ENCODE measurements at places on chromosomes 11 and 22.

DNA sequence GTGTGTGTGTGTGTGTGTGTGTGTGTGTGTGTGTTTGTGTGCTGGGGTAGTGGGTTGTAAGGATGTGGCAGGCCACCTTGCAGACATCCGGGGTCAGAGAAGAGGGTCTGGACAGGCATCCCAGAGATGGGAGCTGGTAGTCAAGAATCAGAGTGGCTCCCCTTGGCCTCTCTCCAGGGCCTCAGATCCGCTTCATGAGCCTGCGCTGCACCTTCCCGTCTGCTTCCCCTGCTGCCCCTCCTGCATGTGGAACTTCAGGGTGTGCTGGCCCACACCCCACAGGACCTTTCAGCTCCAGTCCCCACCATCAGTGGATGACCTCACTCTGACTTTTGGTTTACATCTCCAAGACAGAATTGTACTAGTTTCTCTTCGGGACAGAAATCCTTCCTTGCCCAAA is 31.2 kb downstream of the TREH start:
- DNase-seq, result no peak

- no peak for DNase-seq
Measured at GRCh38 chr22:17706947-17707346, 67.3 kb downstream of the BID start.

DNA sequence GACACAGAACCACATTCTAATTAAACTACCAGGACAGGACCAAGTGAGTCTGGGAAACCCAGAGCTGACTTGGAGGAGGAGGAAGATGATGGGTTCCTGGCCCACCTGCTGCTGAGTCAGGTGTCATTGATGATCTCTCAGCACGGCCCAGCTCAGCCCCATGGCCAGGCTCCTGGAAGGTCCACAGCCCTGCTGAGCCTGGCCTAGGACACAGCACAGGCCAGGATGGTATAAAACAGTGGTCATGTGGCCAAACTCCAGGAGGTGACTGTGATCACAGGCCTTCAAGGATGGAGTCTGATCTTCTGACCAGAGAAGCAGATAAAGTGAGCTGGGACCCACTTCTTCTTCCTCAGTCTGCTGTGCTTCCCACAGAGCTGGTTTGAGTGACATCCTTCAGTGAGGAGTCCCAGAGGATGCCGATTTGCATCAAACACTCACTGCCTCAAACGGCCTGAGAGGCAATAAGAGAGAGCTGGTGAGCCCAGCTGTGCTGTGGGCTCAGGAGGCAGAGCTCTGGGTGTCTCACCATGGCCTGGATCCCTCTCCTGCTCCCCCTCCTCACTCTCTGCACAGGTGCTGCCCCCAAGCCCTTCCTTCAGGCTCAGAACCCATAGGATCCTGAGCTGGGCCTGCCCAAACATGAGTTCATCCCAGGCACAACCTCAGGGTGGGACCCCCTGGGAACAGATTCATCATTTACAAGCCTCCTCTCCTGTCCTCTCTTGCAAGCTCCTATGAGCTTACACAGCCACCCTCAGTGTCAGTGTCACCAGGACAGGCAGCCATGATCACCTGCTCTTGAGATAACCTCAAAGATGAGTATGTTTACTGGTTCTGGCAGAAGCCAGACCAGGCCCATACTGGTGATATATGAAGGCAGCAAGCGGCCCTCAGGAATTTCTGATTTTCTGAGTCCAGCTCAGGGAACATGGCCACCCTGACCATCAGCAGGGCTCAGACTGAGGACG is 37.7 kb upstream of the IGLL5 start:
- no peak for DNase-seq

- DNase-seq, result no peak
Measured at GRCh38 chr11:10032935-10033334, 261.1 kb downstream of the SBF2 start.

- no peak for DNase-seq
Measured at GRCh38 chr11:58629857-58630256, 7.4 kb downstream of the CNTF start.

DNA sequence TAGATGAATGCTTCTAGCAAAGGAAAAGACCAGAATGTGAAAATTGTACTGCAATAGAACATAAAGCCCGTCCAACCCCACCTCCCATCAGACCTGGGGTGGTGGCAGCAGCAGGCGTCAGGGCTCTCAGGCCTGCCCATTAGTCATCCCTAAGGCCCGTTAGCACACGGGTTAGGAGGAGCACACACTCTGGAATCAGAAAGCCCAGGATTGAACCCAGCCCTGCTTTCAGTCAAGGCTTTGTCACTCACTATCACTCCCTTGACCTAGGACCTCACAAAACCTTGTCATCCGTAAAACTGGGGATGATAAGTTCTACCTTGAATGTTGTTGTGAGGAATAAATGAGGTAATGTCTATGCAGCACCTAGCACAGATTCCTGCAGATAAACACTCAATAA is 26.9 kb downstream of the MICAL3 start:
- no peak for DNase-seq

DNA sequence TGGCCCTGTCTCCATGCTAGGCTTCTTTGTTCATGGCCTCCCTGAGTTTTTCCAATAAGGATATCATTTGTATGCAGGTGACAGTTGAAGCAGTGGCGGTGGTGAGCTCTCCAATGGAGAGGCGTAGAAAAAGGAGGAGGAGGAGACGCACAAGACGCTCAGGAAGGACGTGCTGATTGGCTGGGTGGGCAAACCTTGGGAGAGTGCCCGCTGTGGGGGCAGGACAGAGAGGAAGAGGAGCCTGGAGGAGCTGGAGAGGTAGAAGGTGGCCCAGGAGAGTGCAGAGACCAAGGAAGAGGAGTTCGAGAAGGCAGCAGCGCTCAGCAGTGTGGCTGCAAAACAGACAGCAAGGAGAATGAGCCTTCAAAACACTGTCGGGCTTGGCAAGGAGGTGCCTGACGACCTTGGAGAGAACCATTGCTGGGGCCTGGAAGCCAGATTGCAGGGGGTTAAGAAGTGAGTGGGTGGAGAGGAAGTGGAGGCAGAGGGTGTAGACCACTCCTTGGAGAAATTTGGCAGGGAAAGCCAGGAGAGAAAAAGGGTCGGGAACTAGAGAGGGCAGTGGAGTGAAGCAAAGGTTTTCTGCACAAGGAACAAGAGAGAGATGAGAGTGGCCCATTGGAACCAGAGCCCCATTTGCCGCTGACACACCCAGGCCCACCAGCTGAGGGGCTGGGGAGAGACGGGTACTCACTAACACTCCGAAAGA is 7.5 kb downstream of the CLCF1 start:
- DNase-seq, result no peak

GRCh38 chr11:89490602-89490980 is 584 bp downstream of the NOX4 start:
- DNase-seq, result no peak

- DNase-seq, result no peak
Measured at GRCh38 chr11:92416971-92417725, 192.5 kb downstream of the FAT3 start.

DNA sequence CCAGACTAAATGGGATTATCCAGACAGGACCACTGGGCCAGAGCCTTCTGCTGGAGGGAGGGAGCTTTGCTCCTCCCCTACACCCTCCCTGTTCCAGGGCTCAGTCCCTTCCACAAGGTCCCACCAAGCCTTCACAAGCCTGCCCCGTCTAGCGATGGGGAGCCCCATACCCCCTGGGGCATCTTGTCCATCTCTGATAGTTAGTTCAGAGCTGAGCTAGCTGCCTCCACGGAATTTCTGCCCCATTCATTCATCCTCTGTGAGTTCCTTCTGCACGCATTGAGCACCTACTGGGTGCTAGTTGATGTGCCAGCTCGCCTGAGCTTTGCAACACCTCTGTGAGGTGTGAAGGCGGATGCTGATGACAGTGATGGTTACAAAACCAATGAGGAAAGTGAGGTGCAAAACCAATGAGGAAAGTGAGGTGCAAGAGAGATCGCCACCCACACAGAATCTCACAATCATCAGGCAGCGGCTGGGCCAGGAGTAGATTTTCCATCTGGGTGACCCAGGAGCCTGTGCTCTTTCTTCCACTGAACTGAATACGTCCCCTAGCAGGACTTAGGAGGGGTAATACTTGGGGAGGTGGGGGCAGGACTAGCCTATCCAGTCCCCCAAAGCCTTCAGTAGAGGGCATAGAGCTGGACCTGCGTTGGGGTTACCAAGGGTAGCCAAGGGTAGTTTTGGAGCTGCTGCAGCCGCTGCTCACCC is 21.5 kb upstream of the CBX7 start:
- DNase-seq, result no peak

- no peak for DNase-seq
Measured at GRCh38 chr11:45662096-45662664, 3.2 kb downstream of the CHST1 start.

GRCh38 chr11:63445720-63446119 is 45.2 kb downstream of the PLAAT5 start:
- DNase-seq, result no peak

DNA sequence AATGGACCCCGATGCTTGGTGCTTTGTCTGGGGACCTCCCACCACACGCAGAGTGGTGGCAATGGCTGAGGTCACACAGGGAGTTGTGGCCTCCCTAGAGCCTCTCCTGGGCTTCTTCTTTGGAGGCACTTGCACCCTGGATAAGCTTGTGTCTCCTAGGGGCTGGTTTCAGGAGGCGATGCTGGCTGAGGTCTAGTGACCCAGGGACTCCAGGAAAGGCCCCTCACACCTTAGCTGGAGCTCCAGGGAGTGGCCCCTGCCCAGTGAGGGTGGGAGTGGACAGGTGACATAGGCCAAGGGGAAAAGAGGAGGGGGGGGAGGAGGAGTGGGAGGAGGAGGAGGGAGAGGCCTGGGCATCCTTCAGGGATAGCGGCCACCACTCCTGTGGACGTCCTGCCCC is 810 bp downstream of the IGLL1 start:
- no peak for DNase-seq

- DNase-seq, result no peak
Measured at GRCh38 chr22:17285656-17286055, 66.4 kb upstream of the ADA2 start.

DNA sequence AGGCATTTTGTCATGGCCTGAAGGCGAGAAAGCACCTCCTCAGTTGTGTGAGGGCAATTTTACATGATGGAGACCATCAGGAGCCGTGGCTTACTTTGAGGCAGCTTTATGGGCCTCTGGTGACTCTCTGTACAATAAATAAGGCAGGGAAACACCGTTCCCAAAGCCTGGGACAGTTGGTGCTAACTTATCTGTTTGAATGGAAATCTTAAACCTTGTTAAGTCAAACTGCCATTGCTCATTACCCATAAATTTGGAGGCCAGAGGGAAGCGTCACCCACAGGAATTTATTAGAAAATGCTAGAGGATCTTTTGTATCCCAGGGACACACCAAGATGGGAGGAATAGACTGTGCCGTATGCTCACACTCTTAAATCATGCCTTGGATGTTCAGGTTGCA is 1156.9 kb downstream of the BRD1 start:
- DNase-seq, result no peak

GRCh38 chr11:66629356-66629755 is 9.1 kb upstream of the RBM4 start:
- DNase-seq, result no peak

- DNase-seq, result no peak
Measured at GRCh38 chr22:22085702-22086500, 103.3 kb upstream of the TOP3B start.

DNA sequence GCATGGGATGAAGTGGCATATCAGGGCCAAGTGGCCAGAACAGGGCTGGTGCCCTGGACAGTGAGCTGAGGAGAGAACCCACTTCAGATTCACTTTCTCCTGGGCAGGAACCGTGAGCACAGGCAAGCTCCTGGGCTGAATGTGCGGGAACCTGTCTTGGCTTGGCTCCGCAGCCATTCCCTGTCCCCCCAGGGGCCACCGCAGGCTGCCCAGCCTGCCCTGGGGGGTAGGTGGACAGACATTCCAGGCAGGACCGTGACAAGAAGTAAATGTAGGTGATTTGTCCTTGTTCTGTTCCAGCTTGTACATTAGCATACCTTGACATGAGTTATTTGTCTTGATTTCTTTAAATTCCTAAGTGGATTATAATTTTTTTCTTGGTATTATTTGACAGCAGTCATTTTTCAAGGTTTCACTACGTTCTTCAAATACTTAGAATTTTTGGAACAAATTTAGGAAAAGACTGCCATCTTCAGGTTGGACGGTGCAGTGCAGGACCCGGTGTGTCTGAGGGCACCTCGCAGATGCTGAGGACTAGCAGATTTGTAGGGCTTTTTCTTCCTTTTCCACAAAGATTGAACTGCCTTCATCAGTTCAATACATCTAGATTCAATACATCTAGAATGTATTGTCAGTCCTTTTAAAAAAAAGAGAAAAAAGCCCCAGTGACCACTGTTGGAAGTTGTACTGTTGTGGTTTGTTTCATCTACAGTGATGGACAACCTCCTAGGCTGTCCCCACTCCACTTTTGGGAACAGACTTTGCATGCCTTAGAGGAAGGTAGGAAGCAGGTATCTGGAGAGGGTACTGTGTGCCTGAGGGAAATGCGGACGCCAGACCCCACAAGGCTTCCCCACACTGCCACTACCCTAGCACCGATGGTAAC is 115.1 kb upstream of the RASSF10 start:
- DNase-seq, result peak; percentile 35

DNA sequence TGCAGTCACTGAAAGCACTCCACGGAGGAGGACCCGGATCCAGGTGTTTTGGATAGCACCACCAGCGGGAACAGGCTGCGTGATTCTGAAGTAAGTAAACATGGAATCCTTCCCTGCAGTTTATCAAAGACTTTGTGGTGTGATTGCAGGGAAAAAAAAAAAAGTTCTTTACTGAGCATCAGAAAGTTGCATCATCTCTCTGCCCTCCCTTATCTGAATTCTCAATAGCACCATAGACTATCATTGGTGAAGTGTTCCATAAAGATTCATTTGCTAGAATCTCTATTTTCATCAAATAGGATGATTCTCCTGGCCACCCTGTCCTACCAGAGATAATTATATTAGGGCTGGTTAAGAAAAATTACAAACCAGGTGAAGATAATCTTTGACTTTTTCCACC is 79.0 kb downstream of the SPON1 start:
- DNase-seq, result no peak

DNA sequence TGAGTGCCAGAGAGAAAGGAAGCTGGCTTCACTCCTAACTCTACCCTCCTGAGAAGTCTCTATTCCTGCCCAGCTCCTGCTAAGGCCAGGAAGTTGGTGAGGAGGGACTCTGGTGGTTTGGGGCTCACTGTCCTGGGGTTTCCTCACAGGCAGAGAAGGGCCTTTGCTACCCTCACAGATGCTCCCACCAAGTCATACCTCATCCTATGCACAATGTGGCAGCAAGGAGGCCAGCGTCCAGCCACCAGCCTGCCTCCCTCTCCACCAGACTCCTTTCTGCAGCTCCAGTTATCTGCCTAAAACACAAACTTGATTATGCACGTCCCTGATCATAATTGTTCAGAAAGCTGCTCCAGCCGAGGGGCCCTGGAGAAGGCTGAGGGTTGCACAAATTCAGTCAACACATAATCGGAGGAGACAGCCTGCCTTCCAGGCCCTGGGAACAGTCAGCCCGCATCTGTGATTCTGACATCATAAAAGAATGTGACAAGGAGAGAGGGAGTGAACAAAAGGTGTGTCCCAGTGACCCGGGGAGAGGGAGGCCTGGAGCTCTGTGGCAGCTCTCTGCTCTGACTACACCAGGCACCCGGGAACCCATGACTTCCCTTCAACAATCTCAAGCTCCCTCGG is 28.8 kb downstream of the DKK3 start:
- no peak for DNase-seq
